ENCODE measurements at places on chromosomes 1 and 21.

- no peak for DNase-seq
Measured at GRCh38 chr21:46082963-46083790, 14.7 kb upstream of the COL6A2 start.

DNA sequence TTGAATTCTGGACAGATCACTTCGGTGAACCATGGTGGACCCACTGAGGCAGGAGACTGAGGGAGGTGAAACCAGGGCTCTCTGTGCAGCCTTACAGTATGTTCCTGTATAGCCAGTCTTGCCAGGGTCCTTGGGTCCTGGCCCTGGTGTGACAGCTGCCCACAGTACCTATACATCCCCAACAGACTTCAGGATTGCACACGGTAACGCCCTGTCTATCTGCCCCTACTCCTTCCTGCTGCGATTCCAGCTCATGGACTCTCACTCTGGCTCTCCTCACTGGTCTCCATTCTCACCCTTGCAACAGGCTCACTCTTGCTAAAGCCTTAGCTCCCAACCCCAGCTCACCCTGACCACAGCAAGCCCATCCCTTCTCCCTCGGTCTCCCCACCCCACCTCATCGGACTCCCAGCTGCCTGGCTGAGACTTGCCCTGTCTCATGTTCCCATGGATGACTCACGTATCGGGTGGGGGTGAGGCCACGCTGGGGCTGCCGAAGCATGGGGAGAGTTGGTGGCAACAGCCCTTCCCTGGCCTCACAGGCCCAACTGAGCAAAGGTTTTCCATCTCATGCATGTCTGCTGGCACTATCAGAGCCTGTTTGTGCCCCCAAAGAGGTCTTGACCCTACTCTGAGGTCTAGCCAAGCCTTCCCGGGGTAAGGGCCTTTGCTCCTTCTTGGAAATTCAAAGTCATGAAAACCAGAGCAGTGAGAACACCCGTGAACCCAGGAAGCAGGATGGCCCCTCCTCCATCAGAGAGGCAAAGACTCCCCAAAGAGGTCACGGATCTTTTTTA lies 7.1 kb downstream of the PHLDA3 start:
- peak; percentile 84 for DNase-seq

GRCh38 chr1:155305881-155306391 lies 2.7 kb upstream of the FDPS start:
- no peak for DNase-seq

- DNase-seq = no peak
Measured at GRCh38 chr1:41418857-41419583, 57.8 kb downstream of the FOXO6 start.
